ENCODE measurements at places on chromosomes 2 and 18. TPM values are rescaled to one million over a fixed set of nuclear protein-coding genes. Genes with fewer than 3 reads are reported as not detected.

GEN1 gene
- total RNA-seq, result 5.0 TPM

FASTKD1 gene
- total RNA-seq, result 24.4 TPM

ALLC gene
- total RNA-seq, result not detected

CD207 gene
- total RNA-seq, result not detected

HS1BP3 gene
- 51.0 TPM for total RNA-seq

NDUFB3 gene
- 86.2 TPM for total RNA-seq

DCC gene
- 0.36 TPM for total RNA-seq

SNED1 gene
- total RNA-seq, result 15.0 TPM

MOGAT1 gene
- not detected for total RNA-seq

ZBTB14 gene
- total RNA-seq, result 9.9 TPM

DIPK1C gene
- 1.1 TPM for total RNA-seq

RGPD3 gene
- 0.82 TPM for total RNA-seq

HOXD12 gene
- 1.3 TPM for total RNA-seq

PROKR1 gene
- total RNA-seq, result 1.1 TPM

ANKRD23 gene
- 5.2 TPM for total RNA-seq

SEPTIN10 gene
- total RNA-seq, result 154 TPM

NEB gene
- total RNA-seq, result 1.4 TPM

ACVR1C gene
- total RNA-seq, result 1.1 TPM

RNF138 gene
- total RNA-seq, result 8.3 TPM

TMEM169 gene
- 1.1 TPM for total RNA-seq

SLC11A1 gene
- total RNA-seq, result 19.0 TPM

DSG1 gene
- total RNA-seq, result not detected

FASTKD2 gene
- 33.2 TPM for total RNA-seq

M1AP gene
- total RNA-seq, result not detected

RNF125 gene
- 0.95 TPM for total RNA-seq

ACTG2 gene
- 5,559 TPM for total RNA-seq

NMUR1 gene
- total RNA-seq, result 0.36 TPM

DUSP11 gene
- 26.3 TPM for total RNA-seq

FOSL2 gene
- 68.7 TPM for total RNA-seq

CTLA4 gene
- total RNA-seq, result 0.49 TPM

C1QL2 gene
- not detected for total RNA-seq

YES1 gene
- total RNA-seq, result 117 TPM

VAMP5 gene
- total RNA-seq, result 80.3 TPM

CIB4 gene
- total RNA-seq, result not detected

PFN4 gene
- not detected for total RNA-seq

PLEKHH2 gene
- total RNA-seq, result 51.9 TPM

PLCL1 gene
- total RNA-seq, result 16.8 TPM

TPO gene
- total RNA-seq, result 6.1 TPM

STK39 gene
- total RNA-seq, result 21.4 TPM

RTTN gene
- 16.0 TPM for total RNA-seq

ALPI gene
- total RNA-seq, result not detected

ABCB11 gene
- total RNA-seq, result not detected

MYO1B gene
- 16.3 TPM for total RNA-seq

FER1L5 gene
- total RNA-seq, result under 0.01 TPM

ALS2 gene
- total RNA-seq, result 18.5 TPM
